ENCODE measurements at places on chromosomes 7 and 10.

- DNase-seq = no peak
These were observed 47.9 kb upstream of the FAM20C start for GRCh38 chr7:144454-144826.

DNA sequence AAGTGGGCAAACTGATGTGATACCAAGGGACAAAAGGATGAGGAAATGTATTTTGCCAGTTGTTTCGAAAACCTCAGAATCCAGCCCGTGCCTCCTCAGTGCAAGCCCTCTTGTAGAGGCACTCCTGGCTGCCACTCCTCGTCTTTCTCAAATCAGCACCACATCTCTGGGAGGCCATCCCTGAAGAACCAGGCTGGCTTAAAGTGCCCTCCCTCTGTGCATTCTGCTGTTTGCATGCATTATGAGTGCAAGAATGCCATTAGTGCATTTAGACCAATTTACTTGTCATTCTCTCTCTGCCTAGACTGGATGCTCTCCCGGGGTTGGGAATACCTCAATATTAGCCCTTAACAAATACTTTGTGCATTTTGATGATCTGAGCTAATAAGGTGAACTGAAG is 19.9 kb upstream of the FAM180A start:
- no peak for DNase-seq

- no peak for DNase-seq
These were observed 65.9 kb downstream of the PAX2 start for GRCh38 chr10:100811261-100811660.

GRCh38 chr7:148799893-148800555 is 84.1 kb downstream of the EZH2 start:
- no peak for DNase-seq

DNA sequence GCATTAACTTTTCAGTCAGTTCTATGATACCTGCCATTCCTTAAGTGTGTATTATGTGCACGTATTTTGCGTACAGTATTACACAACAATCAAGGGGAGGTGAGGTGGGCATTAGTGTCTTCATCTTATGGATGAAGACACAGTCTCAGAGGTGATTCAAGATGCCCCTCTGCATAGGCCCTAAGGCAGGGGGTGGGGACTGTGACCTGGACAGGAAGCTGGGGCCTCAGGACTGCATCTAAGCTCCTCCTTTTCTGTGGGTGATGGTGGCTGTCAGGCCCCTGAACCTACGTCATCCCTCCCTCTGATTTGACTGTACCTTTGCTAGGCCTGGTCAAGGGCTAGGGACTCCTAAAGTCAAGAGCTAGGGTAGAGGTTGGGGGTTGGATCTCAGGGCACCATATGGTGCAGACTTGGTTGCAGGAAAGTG is 38.9 kb downstream of the HK1 start:
- no peak for DNase-seq

DNA sequence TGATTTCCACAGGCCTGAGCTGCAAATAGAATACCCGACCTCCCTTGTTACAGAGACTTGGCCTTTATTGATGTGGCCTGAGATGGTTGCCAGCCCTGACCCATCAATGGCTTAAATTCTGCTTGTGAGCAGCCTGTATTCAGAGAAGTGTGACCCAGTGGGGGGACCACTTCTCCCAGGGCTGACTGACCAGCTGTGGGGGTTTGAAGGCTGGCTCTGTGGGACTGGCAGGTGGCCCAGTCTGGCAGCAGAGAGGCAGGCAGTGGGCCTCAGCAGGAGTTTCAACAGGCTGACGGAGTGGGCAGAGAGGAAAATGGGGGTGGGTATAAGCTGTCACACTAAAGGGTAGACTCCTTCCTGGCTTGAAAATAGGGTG is 12.2 kb upstream of the PPIF start:
- no peak for DNase-seq

DNA sequence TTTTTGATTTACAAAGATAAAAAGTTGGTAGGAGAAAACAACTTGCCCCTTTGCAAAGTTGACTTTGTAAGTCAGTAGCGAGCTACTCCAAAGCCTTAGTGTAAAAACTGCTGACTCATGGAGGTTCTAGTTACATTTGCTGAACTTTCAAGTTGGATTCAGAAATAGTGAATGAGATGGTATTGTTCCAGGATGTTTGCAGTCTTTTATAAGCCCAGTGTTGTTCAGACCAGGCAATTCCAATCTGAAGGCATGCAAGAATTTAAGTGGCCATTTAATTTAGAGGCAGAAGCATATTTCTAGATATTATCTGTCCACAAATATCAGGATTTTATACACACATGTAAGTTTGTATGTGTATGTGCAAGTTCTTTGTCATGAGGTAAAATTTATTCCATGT is 21.6 kb downstream of the TES start:
- DNase-seq = no peak

DNA sequence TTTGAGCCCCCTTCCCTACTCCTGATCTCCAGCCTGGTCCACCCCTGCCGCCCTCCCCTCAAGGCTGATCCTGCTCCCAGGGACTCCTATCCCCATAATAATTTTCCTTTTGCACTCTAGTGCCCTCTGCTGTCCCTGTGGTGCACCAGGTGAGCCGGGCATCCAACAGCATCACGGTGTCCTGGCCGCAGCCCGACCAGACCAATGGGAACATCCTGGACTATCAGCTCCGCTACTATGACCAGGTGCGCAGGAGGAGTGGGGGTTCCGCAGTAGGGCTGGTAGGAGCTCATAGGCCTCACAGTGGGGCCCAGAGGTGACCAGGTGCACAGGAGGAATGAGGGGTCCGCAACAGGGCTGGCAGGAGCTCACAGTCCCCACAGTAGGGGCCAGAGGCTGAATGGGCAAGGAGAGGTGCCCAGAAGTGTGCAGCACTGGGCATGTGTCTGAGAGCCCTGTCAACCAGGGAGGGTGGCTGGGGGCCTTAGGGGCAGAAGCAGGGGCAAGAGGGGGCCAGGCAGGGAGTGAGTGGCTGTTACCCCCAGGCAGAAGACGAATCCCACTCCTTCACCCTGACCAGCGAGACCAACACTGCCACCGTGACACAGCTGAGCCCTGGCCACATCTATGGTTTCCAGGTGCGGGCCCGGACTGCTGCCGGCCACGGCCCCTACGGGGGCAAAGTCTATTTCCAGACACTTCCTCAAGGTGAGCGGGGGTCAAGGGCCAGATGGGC is 11.7 kb downstream of the EPHB6 start:
- DNase-seq = no peak

GRCh38 chr10:65628493-65629139 is 1297.2 kb upstream of the LRRTM3 start:
- no peak for DNase-seq

GRCh38 chr10:124040451-124041188 is 52.8 kb downstream of the CHST15 start:
- DNase-seq = no peak

DNA sequence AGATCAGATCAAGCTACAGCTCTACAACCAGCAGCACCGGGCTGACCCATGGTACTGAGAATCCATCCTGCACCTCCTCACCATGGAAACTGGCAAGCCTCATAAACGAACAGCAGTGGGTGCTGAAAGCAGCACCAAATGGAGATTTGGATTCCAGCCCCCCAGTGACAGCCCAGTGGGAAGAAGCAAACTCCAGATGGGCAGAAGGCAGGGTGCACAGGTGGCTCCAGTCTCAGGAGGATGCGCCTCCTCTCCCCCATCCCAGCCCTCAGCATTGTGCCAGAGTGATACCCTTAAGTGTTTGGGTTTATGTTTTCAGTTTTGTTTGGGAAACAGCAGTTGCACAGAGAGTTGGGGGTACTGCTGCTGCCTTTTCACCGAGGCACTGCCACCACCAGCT is 20.6 kb upstream of the SMO start:
- DNase-seq = no peak

- peak; percentile 17 for DNase-seq
These were observed 374.7 kb downstream of the TCERG1L start for GRCh38 chr10:130936851-130937250.

DNA sequence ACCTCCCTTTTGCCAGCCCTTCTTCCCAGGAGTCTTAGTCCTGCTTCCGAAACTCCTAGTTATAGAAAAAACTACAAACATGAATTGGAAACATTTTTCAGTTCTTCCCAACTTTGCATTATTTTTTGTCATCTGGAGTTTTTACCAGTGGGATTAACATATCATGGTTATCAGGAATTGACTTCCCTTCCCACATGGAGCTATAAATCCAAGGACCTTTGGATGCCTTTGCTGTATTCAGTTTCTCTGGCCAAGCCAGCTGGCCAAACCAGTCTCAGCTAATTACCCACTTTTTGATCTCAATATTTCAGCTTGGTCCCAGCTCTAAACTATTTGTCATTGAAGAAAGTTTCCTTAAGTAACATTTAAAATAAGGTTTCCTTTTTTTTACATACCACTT is 570.6 kb downstream of the SORCS1 start:
- no peak for DNase-seq

GRCh38 chr7:16260236-16260728 is 161.1 kb downstream of the CRPPA start:
- DNase-seq = no peak

DNA sequence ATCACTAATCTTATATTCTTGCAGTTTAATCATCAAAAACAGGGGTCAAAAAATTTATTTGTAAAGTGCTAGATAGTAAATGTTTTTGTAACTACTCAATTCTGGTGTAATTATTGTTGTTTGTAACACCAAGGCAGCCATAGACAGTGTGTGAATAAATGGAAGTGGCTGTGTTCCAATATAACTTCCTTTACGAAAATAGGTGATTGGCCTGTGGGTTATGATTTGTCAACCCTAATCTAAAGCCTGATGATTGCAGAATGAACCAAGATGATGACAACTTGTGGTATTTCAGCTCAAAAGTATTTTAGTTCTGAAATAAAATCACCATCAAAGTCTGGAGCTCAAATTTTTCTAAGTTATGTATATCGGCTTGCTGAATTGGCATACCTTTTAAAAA is 34.4 kb upstream of the ETV1 start:
- no peak for DNase-seq

DNA sequence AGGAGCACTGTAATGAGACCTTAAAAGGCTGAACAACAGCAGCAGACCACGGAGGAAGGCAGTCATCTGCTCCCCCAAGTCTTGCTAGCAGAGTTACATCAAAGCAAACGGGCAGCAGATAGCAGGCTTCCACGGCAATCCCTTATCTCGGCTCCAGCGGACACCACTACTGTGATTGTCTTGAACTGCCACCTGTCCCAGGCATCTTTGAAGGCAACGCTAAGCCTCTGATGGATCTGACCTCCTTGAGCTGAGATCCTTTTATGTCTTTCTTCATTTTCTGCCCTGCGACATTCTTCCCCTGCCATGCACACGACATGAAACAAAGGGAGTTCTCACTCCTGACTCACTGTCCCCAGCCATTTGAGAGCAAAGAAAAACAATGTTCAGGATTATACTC is 111.7 kb downstream of the GLI3 start:
- DNase-seq = no peak

- peak; percentile 62 for DNase-seq
These were observed 25.4 kb downstream of the GBX1 start for GRCh38 chr7:151141855-151142685.

DNA sequence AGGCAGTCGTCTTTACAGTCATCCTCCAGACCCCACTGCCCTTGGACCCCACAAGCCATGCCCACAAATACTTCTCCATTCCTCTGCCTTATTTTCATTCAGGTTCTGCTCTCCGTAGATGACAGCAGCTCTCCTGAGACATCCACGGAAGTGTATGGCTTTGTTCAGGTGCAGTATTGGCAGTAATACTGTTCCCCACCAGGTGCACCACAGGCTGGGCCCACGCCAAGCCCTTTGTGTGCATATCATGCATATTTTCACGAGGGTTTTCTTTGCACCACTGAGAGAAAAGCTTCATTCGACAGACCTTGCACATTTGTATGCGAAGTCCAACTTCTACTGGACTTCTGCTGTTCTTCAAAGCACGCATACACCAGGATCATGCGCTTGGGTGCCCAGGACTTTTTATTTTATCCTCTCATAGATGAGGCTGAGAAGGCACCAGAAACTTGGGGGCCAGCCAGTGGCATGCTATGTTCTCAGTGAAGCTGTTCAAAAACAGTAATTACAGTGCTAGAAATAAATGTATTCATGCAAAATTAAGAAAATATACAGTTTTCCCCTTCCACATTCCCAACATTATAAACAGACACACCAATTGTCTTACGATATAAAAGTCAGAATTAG is 37.8 kb upstream of the PITRM1 start:
- DNase-seq = no peak

- DNase-seq = no peak
These were observed 258.5 kb downstream of the AGMO start for GRCh38 chr7:15303357-15303756.

DNA sequence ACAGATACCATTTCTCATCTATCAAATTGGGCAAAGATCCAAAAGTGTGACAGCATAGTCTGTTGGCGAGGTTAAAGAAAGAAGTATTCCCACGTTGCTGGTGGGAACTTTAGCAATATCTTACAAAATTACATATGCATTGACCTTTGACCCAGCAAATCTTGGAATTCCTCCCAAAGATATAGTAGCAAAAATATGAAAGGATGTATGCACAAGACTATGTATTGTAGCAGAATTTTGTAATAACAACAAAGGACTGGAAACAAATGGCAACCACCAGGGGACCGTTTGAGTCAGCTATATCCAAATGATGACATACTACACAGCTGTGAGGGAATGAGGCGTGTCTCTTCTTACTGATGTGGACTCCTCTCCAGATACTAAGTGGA is 50.2 kb downstream of the KCNH2 start:
- DNase-seq = no peak

DNA sequence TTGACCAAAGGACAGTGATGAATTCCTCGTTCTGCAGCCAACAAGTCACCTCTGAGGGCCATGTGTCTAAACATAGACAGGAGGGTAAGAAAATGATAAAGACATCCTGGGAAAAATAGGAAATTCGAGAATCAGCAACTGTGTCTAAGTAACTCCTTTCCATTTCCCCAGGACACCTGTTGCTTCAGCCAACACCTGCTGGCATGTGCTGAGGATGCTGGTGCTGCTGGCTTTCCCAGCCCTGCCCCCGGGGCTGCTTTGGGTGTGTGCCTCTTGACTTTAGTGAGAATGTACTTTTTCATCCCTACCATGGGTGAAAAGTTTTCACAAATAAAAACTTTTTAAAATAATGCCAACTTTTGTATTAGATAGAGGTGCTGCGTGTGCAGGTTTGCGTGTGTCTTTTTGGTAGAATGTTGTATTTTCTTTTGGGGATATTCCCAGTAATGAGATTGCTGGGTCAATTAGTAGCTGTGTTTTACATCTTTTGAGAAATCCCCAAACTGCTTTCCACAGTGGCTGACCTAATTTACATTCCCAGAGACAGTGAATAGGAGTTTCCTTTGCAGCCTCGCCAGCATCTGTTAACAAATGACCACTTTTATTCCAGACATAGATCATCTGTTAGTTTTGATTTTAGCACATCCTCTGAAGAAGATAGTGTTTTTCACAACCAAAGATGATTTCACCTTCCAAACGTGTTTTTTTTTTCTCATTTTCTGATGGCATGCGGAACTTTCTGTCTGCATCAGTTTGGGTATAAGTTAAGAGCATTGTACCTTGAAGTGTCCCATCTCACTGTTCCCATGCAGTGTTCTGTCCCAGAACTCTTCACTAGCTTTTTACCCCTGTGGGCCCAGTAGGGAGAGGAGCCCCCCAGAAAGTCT is 104.2 kb upstream of the ACBD5 start:
- no peak for DNase-seq
